Stimulated activated CD8-positive, alpha-beta memory T cell treated with anti-CD3 and anti-CD28 coated beads, Interleukin-7, amount 100 ng/mL, for 4 hours (primary cell): ENCODE measurements at places on chromosomes 5 and 9.
A peak's percentile ranks its signal among the peaks of the same experiment; 100 is the strongest.

GRCh38 chr5:111839438-111839837 is 82.4 kb upstream of the NREP start:
- no peak for DNase-seq

GRCh38 chr5:56569566-56569965 is 245.8 kb upstream of the MAP3K1 start:
- no peak for DNase-seq

GRCh38 chr9:35656831-35657545 is 831 bp downstream of the RMRP start:
- DNase-seq = no peak

- no peak for DNase-seq
These were observed 572.8 kb downstream of the CCDC171 start for GRCh38 chr9:16125629-16126028.

DNA sequence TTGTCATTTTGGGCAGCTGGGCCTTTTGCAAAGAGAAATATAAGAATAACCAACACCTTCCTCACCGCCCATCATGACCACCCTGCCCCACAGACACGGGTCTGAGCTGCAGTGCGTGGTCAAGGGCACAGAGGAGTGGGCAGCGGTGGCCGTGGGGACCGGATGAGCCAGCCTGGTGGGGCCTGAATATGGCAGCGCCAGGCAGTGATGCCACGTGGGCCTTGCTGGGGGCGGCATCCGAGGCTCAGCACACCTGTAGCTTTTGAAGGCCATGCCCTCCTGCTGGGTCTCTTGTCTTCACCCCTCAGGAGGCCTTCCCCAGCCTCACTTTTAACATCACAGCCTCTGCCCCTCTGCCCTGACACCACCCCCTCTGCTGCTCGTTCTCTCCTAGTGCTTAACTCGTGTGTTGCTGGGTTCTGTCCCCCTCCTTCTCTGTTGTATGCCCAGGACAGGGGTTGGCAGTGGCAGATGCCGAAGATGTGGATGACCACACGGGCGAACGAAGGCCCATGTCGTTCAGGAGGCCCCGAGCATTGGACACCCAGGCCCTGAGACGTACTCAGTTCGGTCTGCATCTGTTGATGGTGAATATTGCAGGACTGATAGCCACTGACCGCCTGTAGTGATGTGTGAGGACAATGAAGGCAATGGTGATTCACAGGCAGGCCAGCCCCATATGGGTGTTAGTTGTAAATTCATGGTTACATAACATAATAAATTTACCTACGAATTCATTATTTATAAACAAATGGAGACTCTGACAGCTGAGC is 46.0 kb downstream of the AHRR start:
- DNase-seq = no peak

GRCh38 chr5:76402251-76402885 is 717 bp upstream of the IQGAP2 start:
- DNase-seq = peak; percentile 75

- no peak for DNase-seq
These were observed 216.1 kb downstream of the PAPPA start for GRCh38 chr9:116369706-116370105.

- no peak for DNase-seq
These were observed 95.3 kb downstream of the PRRT1B start for GRCh38 chr9:131640438-131641137.

GRCh38 chr5:181189962-181190710 is 14.9 kb downstream of the TRIM7 start:
- peak; percentile 47 for DNase-seq

GRCh38 chr5:116276952-116277351 is 192.1 kb downstream of the COMMD10 start:
- no peak for DNase-seq

DNA sequence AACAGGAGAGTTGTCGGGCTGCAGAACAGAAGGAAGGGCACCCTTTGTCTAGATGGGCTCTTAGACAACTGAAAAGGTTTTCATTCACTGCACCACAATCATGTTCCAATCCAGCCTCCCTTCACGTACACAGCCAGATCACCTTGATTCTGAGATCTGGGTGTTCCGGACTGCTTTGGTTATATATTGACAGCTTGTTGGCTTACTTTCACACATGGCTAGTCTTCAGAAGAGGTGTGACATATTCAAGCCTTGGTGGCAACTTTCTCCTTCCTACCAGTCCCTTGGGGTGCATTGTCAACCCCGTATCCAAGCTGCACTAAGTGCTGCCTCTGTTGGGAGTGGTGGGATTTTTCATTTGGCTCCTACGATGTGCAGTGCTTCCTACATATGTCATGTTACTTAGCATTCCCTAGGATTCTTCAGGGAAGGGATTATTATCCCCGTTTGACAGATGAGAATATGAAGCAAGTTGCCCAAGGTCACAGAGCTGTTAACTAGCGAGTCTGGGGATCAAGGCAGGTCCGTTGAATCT is 100.6 kb downstream of the LIFR start:
- no peak for DNase-seq

DNA sequence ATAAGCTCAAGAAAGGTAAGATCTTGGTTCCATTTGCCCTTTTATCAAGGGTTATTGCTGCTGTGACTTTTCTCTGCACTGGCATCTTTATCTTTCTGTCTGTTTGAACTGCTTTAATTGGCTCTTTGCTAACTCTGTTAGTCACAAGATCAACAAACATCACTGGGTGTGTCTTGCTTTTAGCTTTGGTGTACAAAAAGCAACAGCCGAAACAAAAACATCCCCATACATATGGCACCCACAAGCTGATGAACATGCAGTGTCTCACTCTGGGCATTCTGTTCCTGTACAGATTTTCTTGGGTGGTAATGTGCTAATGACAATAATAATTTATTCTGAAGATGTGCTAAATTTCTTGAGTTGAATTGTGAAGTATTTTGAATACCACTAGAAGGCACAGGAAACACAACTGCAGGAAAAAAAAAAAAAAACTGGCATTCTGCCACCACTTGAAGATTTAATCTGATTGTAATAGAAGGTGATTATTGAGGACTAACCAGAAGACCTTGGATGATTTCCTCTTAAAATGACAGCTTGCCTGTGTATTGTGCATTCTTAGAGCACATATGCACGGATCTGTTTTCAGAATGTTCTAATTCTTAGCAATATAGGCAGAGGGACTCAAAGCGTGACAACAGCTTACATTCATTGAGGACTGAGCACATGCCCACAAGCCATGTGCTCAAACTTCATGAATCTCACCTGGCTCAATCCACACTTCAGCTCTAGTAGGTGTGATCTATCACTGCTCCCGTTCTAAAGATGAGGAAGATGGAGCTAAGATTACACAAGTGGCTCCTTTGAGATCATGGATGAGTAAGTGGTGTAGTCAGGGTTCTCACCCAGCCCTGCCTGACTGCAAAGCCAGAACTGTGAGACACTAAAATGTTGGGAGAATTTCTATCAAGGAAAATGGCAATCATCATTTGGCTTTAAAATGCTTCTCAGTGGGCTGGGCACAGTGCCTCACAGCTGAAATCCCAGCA is 96.4 kb downstream of the EBF1 start:
- DNase-seq = no peak

GRCh38 chr9:16412740-16413139 is 457.7 kb downstream of the BNC2 start:
- DNase-seq = no peak
